GM10248 (cell line): ENCODE measurements at places on chromosomes 11 and 22.

DNA sequence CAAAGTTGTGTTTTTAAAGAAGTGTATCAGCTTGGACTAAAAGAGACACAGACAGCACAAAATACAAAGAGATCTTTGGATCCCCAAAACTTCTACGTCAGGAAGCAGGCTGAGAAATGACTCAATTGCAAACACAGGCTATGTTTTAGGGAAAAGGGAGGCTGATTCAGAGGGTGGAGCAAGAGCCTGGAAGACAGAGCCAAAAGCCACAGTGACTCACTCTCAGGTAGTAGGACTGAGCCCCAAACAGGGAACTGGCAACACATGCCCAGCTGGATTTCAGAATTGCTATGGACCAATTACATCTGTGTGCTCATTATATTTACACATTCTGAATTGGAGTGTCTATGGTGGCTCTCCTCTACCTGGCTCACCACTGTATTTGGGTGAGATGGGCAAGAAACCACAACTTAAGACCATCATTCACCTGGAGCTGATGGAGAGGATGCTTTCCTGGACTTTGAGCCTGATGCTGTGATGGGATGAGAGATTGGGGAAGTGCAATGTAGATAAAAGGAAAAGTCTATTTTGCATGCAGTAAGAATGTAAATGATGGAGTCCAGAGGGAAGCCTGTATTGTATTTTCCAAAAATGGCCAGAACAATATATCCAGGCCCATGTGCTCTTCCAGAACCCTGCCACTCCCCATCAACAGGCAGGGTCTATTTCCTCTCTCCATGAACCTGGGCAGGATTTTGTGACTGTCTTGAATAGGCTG is 20.8 kb upstream of the LINC01488 start:
- DNase-seq = no peak

DNA sequence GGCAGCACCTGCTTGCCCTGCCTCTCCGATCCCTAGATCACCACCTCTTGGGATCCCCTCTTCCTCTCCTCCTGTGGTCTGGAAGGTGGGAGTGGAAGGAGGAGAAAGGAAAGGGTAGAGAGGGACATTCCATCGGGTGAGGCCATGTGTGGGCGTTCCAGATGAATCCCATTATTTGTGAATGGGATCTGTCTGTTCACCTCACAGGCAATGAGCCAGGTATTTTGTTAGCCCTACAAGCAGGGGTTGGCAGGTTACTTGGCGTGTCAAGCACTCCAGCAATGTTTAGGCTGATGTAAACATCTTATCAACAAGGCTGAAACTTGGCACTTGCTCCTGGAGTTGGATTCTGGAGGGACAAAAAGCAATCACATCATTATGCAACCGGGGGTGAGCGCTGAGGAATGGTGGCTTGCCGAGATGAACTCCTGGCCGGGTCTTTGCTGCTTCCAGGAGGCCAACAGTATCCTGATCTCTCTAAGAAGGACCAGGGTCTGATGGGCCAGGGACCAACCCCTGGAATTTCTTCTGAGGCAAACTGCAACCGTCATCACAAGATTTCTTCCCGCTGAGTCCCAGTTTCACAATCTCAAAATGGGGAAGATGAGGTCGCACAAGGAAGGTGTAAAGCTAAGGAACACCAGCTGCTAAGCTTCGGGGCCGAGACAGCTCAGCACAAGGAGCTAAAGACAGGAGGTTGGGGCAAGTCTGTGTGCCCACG is 7.8 kb downstream of the ADAMTS8 start:
- no peak for DNase-seq

GRCh38 chr11:8913961-8914660 is 3.1 kb downstream of the AKIP1 start:
- DNase-seq = peak; percentile 48

GRCh38 chr22:26822313-26822712 is 164.9 kb downstream of the MIAT start:
- DNase-seq = no peak

GRCh38 chr11:116792144-116792868 is 627 bp upstream of the APOA5 start:
- no peak for DNase-seq

GRCh38 chr11:4619514-4619913 is 11.5 kb upstream of the TRIM68 start:
- DNase-seq = no peak

- DNase-seq = peak; percentile 65
These were observed 2.3 kb downstream of the CHKA start for GRCh38 chr11:68118706-68119448.

- no peak for DNase-seq
These were observed 44.4 kb downstream of the SVIP start for GRCh38 chr11:22785251-22785650.

GRCh38 chr11:121487191-121487590 is 34.4 kb upstream of the SORL1-AS1 start:
- DNase-seq = no peak

GRCh38 chr11:95154514-95154913 is 64.9 kb downstream of the ENDOD1 start:
- peak; percentile 66 for DNase-seq

- no peak for DNase-seq
These were observed 435.3 kb downstream of the OPCML start for GRCh38 chr11:133096981-133097380.

- no peak for DNase-seq
These were observed 144.9 kb upstream of the NECTIN1 start for GRCh38 chr11:119873761-119874421.

- DNase-seq = no peak
These were observed 3.4 kb downstream of the GUCY1A2 start for GRCh38 chr11:107014871-107015270.

DNA sequence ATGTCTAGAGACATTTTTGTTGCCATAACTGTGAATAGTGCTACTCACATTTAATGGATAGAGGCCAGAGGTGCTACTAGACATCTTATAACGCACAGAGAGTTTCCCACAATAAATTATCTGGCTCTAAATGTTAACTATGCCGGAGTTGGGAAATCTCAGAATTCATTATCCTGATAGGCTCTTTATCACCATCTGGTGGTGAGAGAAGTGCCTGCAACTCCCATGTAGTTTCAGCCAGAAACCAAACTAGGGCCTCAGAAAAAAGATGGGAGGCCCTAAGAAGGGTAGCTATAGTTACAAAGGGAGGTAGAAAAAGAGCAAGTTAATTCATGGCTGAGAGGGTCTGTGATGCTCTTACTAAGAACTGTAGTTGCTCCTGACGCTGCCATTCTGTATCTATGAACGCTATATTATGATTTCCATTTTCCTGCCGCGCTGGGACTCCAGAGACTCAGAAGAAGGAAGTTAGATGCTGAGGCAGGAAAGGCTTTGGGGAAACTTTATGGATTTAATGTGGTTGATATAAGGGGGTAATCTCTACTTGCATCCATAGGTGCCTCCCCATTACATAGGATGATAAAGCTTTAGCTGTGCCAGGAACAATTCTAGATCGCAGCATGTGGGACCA is 22.9 kb upstream of the MRPL17 start:
- peak; percentile 47 for DNase-seq

- no peak for DNase-seq
These were observed 17.5 kb upstream of the TXNRD2 start for GRCh38 chr22:19959043-19959586.
